SK-N-SH treated with all-trans-retinoic acid at 6 μM for 48 hours (cell line): ENCODE measurements at places on chromosomes 16 and 17.

DNA sequence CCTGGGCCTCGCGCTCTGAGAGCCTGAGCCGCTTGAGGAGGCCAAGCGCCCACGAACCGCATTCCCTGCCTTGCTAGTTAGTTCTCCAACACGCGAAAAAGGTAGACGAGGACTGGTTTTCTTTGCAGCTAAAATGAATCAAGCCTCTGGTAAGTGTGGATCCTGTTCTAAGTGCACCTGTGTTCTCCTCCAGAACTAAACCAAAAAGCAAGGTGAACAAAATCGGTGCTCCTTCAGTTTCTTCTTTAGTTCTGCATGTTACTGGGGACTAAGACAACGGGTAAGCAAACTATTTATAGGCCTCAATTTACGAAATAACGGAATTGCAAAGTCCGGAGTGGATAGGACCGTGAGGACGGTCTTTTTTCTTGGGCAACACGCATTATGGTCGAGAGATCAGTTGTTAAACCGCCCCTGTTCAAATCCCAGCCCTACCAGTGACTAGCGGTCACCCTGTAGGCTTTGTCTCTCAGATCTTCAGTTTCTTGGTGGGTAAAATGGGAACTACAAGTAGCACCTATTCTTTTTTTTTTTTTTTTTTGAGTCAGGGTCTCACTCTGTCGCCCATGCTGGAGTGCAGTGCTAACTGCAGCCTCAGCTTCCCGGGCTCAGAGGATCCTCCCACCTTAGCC lies 993 bp upstream of the ANKRD11 start:
- peak; percentile 16 for ATAC-seq

- ATAC-seq: no peak
Observed at GRCh38 chr17:62075308-62075815, 10.3 kb upstream of the MED13 start.

DNA sequence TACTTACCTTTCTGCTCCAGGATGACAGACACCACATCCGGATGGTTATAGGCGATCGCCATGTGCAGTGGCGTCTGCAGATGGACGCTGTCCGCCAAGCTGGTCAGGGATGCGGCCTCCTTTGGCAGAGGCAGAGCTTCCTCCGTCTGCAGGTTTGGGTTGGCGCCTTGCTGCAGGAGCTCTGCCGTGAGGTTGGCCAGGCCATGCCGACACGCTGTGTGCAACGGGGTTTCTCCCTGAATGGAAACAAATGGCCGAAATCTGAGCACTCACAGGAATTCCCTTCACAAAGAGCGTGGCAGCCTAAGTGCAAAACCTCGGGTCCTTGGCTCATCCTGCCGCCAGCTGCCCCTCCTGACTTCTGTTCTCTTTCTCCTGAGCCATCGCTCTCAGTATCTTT lies 41.8 kb downstream of the CYB5D2 start:
- ATAC-seq: no peak

GRCh38 chr16:87202346-87202745 lies 114.8 kb downstream of the C16orf95 start:
- ATAC-seq: no peak

DNA sequence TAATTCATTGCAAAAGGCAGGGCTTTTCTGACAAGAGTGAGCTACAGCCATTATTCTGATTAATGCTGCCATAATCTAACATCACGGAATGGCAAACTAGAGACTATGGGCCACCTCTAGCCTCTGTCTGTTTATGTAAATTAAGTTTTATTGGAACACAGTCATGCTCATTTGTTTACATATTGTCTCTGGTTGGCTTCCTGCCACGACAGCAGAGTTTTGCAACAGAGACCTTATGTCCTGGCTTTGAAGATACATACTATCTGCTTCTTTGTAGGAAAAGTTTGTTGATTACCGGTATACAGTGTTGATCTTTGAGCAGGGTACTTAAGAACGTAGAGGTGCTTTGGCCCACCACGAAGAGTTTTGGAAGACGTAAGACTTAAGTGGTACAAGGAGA lies 715.9 kb upstream of the RBFOX1 start:
- no peak for ATAC-seq

GRCh38 chr17:6555331-6556120 lies 829 bp downstream of the PITPNM3 start:
- ATAC-seq: peak; percentile 57
